Brain (organoid and tissue), 16 donors: ENCODE measurements at places on chromosomes 7 and 10.

DNA sequence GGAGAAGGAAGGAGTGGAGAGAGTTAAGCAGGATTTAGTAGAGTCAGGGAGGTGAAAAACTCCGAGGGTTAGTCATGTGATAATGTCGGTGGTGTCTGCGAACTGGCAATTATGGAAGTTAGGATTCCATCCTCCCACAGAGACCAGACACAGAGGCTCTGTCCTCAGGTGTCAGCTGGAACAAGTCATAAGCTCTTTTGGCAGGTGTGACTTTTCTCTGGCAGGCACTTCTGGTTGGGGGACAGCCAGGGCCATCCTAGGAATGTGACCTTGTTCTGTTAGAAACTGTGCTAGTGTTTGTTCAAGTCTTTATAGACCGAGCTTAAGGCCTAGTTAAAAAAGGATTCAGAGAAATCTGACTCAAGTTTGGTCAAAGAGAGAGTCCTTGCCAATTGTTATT, 371.0 kb downstream of the DPP6 start:
- no peak for DNase-seq

- DNase-seq, result no peak
These were observed 181.8 kb upstream of the MDFIC start for GRCh38 chr7:114740095-114740494.

- peak; percentile 69 for DNase-seq
These were observed 127.8 kb upstream of the ZNF746 start for GRCh38 chr7:149625340-149625946.

GRCh38 chr7:93461350-93461749, 113.2 kb downstream of the CALCR start:
- DNase-seq, result peak; percentile 35

DNA sequence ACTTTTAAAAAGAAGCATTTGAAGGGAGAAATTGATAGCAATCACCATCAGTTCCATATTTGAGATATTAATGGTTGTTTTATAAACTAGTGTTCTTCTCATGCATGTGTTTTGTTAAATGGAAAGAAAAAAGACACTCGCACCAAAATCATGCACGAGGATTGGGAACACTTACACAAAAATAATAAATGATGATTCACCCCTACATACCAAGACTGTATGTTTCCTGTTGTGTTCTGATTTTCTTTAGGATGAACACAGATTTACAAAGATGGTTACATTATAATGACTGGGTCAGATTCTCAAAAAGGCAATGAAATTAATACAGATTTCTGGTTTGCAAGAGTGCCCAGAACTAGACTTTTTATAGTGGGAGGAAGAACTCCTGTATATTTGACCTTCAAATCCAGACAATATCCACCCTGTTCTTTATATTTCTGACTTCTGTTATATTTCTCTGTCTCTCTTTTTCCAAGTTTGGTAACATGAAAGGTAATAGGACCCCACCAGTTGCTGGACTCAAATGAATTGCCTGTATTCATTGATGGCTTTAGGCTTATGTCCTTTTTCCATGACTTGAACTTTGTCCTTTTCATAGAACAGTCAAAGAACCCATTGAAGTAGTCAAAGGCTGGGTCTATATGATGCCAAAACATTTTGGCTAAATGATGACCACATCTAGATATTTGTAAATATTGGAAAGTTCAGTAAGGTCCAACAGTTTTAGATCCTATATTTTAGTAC, 54.4 kb downstream of the SEMA3A start:
- no peak for DNase-seq
